Activated naive CD4-positive, alpha-beta T cell treated with anti-CD3 and anti-CD28 coated beads, Interleukin-2, amount 50 U/mL, for 72 hours (primary cell): ENCODE measurements at places on chromosomes 3 and 15. TPM values are rescaled to one million over a fixed set of nuclear protein-coding genes. Genes with fewer than 3 reads are reported as not detected.

DNA sequence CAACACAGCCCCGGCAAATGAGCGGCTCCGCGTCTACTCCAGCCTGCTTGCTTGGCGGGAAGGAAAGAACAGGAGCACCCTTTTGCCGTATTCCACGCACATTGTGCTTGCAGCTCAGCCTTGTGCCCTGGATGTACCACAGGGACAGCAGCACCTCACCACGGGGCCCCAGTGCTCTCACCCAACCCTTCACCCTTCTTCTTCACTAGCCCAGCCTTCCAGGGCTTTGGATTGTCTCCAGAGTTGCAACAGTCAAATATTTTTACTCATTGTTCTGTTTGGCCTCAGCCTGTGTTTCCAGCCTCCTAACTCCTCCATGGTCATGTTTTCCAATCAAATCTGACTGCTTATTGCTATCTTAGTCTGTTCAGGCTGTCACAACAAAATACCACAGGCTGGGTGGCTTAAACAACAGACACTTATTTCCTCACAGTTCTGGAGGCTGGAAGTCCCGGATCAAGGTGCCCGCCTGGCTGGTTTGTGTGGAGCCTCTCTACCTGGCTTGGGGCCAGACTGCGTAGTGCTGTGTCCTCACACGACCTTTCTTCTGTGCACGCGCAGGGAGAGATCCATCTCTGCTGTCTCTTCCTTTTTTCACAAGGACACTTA is 79.2 kb upstream of the ABHD17C start:
- no peak for DNase-seq

The NOX5 gene
- not detected for total RNA-seq

The PPP4R2 gene
- total RNA-seq: 69.4 TPM

The GOLGA6L7 gene
- not detected for total RNA-seq

DNA sequence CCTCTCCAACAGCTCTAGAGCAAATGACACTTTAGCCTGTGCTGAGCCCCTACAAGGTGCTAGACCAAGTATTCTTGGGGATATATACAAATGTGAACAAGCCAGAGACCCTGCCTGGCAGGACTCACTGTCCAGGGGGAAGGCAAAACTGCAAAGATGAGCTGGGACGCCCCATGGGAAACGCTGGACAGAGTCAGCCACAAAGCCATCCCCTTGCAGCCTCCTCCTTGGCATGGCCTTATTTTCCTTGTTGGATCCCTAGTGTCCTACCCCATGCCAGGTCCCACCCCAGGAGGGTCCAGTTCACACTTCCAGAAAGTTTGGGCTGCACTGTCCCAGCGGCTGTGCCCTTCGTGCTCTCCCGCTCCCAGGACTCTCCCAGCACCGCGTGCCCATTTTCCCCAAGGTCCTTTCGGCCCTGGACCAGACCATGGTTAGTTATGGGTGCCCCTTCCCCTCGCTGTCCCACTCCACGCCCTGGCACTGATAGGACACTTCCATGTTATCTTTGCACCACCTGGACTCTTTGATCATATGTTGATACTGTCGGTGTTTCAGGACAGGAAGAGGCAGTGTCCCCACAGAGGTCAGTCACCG is 5.8 kb upstream of the NRROS start:
- no peak for DNase-seq

DNA sequence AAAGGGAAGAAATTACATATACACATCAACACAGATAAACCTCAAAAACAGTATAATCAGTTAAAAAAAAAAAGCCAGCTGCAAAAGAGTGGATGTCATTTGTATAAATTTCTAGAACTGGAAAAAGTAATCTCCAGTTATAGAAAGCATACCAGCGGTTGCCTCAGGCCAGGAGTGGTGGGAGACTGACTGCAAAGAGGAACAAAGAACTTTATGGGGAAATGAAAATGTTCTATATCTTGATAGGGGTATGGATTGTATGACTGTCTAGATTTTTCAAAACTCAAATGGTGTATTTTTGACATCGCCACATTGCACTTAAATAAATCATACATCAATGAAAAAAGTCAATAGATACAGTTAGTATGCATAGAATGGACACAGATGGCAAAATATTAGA is 241.6 kb downstream of the SCAPER start:
- DNase-seq: no peak

The CACNA2D2 gene
- total RNA-seq: 3.0 TPM

DNA sequence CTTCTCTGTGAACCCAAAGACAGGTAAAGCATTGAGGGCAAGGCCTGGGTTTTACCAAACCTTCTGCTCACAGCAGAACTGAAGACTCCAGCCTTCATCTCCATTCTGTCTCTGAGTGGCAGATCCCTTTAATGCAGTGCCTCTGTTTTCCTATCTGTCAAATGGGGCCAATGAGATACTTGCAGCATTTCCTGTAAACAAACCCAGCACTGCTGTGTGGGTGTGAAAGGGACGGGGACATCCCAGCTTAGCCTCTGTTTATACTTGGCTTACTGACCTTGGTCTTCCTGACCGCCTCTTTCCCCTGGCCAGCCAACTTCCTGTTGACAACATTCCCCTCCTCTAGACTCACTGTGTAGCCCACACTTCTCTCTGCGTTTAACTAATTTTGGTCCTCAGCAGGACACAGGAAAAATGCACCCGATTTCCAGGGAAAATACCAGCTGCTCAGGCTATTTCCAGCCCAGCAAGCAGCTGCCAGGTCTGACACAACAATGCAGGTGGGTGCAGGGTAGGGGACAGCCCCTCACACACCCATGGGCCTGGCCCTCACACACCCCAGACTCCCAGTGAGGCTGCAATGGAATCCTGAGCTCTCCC is 105.9 kb upstream of the HERC1 start:
- no peak for DNase-seq

DNA sequence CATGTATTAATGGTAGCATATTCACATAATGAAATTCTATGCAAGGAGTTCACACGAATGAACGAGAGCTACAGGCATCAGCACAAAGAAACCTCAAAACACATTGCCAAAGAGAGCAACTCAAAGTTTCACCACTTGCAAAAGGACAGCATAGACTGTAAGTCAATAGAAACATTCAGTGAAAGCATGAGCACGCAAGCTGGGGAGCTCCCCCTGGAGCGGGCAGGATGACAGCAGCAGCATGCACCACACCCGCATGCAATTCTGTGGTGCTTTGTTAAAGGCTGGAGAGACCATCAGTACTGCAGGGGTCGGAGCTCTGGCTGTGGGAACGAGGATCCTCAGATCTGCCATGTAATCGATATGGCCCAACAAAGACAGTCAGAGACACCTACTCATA is 18.7 kb downstream of the OCA2 start:
- no peak for DNase-seq

The SNURF gene
- 17.2 TPM for total RNA-seq
